Right ventricle myocardium inferior (tissue), 1 donor: ENCODE measurements at places on chromosomes 1 and 21. TPM values are rescaled to one million over a fixed set of nuclear protein-coding genes. Genes with fewer than 3 reads are reported as not detected.

KRTAP12-2 gene
- not detected for total RNA-seq

- no peak for DNase-seq
Observed at GRCh38 chr1:36510418-36510817, 27.7 kb upstream of the CSF3R start.

DNA sequence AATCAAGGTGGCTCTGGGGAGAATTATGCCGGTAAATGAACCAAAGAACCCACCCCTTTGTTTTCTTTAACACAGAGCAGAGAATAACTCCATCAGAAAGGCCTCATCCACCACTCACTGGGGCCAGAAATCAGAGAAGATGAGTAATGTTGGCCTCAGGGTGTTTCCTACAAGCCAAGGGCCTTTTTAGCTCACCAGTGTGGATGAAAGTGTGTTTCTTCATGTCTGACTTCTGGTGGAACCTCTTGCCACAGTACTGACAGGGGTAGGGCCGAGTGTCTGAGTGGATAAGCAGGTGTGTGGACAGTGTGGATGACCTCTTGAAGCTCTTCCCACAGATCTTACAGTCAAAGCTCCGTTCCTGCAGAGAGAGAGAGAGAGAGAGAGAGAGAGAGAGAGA lies 8.3 kb downstream of the GFI1 start:
- DNase-seq, result no peak

- DNase-seq, result peak; percentile 72
Observed at GRCh38 chr1:161119092-161119903, 1.4 kb downstream of the NIT1 start.

DNA sequence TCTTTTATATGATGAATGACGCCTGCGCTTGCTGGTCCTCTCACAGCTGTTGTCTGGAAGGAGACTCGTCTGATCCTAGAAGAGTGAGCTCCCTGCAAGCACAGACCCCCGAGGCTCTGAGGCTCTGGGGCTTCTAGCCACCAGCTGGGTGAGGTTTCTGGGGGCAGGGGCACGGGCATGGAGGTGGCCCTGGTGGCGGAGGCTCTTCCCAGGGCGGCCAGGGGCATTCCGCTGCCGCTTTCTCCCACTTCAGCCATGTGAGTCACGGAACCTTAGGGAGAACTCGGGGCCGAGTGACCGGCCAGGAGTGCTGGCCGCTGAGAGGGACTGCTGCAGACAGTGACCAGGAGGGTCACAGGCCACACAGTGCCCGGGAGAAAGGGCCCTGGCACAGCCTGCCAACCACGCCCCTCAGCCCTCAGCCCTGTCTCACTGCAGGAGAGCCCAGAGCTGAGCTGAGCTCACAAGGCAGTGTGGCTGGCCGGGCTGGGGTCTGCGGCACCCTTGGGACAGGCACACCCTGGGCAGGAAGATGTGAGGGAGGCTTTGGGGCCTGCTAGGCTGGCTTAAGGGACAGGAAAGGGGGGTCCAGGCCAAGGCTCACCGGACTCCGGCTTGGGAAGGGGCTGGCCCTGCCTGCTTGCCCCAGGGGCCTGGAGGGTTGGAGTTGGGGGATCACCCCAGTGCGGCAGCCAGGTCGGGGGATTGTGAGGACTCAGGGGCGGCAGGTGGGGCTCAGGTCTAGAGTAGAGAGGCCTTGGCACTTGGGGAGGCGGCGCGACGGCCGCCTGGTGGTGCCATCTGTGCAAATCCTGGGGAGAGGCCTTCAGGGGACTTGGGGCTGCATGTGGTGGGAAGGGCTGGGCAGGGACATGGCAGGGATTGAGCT lies 35.7 kb downstream of the MORN1 start:
- peak; percentile 66 for DNase-seq

GRCh38 chr1:168719306-168720111 lies 9.5 kb downstream of the DPT start:
- no peak for DNase-seq
